ENCODE measurements at places on chromosomes 7 and 10.

DNA sequence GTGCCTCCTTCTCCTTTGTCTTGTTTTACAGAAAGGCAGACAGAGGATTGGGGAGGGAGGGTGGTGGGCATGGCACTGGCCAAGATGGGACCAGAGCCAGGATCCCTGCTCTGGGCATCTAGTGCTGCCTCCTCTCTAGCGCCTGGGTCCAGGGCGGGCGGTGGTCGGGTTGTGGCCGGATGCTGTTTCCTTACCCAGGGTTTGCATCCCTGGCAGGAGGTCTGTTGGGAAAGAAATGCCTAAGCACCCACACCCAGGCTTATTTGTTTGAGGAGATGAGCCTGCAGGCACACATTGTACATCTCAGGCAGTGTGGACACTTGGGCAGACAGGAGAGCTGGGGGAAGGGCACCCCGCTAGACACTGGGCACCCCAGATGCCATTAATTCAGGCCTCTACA lies 102.3 kb upstream of the PCBD1 start:
- DNase-seq = no peak

- no peak for DNase-seq
Observed at GRCh38 chr7:148156233-148156632, 434.3 kb upstream of the C7orf33 start.

GRCh38 chr7:75867390-75867717 lies 11.5 kb upstream of the RHBDD2 start:
- no peak for DNase-seq

GRCh38 chr10:79081353-79082034 lies 12.7 kb downstream of the ZMIZ1 start:
- no peak for DNase-seq

DNA sequence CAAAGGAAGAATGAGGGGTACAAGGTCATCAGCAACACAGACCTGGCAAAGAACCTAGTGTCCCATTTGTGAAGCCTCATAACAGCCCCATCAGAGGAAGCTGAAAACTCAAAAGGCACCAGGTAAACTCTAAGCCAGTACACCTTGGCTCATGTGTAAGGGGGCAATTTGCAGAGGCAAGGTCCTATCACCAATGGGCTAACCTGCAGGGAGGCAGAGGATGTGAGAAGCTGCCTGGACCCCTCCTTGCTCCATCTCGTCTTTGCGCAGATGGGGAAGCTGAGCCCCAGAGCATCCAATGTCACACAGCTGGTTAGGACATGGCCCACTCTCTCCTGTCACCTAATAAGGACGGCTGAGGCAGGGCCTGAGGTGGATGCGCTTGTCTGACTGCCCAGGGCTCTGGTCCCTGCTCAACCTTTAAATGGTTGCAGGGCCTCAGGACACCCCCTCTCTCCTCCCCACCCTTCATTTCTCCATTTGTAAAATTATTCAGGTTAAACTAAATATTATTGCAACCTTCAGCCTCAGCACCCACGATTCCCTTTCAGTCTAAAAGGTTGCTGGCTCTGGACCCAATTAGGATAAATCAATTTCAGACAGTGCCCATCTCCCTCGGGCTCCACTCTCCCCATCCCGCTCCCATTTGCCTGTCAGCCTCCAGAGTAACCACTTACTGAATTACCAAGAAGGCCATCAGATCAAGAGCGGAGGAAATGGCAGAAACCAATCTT lies 135.3 kb downstream of the OAT start:
- DNase-seq = no peak

GRCh38 chr10:26048756-26049155 lies 114.7 kb downstream of the MYO3A start:
- DNase-seq = no peak

DNA sequence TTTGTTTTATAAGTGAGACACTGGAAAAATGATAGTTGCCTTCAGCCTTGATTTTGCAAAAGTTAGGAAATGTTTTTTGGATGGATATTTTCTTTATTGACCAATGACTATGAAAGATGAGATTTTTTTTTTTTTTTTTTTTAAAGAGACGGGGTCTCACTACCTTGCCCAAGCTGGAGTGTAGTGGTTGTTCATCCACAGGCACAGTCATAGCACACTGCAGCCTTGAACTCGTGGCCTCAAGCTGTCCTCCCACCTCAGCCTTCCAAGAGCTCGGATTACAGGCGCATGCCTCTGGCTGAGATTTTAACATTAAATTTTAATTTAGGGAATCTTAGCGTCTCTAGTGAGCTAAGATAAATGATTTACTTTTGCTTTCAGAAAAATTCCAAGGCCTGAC lies 66.2 kb downstream of the LOXL4 start:
- no peak for DNase-seq

GRCh38 chr10:32109603-32110002 lies 53.4 kb upstream of the KIF5B start:
- DNase-seq = no peak

GRCh38 chr7:33509206-33509605 lies 379.8 kb downstream of the BBS9 start:
- no peak for DNase-seq

DNA sequence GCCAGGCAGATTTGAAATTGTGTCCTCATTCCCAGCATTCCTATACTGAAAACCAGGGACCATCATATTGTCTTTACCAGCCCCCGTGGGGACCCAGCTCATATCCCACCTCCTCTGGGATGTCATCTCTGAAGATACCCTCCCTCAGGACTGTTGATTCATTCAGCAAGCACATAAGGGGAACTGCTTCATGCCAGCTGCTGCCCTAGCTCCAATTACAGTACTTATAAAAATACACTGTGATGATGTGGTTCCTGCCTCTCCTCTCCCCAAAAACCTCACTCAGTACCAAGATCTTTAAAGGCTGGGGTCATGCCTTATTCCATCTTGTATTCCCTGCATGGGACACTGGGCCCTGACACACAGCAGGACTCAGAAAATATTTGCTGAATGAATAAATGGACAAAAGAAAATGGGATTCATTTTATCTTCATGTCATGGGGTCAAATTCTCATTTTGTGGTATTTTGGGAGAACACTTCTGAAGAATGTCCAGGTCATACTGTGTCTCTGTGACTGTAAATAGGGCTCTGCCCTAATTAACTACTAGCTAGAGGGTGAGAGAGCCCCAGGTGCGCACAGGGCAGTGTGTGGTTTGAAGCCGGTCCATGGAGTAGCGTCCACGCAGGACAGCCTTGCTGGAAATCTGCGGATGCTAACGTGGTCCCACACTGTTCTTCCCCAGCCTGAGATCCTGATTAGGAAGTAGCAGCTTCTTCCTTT lies 29.0 kb upstream of the DAGLB start:
- DNase-seq = no peak

DNA sequence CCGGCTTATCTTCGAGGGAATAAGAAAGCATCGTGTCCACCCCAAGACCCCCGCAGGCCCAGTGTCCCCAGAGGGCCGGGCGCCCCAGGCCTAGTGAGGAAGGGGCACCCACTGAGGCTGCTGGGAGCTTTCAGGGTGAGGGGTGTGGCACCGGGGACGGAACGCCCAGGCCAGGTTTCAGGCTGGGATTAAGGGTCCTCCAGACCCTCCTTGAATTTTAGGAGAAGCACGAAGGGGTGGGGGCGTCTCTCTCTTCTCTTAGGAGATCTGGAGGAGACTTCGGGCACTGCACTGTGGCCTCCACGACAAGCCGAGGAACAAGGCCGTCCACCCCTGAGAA lies 96.8 kb downstream of the PDGFA start:
- DNase-seq = no peak

- DNase-seq = no peak
Observed at GRCh38 chr7:17054206-17054605, 172.4 kb upstream of the AGR3 start.

GRCh38 chr7:5599543-5600200 lies 176.0 kb upstream of the TNRC18 start:
- DNase-seq = no peak

DNA sequence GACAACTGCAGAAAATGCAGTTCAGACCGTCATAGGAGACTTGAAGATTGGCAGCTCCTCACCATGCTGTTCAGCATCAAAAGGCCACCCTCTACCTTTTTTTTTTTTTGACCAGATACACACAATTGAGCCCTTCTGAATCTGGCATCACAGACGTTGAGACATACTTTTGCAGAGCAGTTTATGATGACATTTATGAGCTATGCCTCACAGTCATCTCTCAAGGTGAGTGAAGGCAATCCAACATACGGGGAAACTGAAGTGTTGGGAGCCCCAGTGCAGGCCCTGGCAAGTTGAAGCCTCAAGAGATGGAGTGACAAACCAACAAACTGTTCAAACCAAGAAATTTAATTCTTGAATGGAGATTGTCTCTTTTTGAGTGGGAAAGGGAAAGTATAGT lies 83.6 kb upstream of the DLX6 start:
- DNase-seq = no peak

DNA sequence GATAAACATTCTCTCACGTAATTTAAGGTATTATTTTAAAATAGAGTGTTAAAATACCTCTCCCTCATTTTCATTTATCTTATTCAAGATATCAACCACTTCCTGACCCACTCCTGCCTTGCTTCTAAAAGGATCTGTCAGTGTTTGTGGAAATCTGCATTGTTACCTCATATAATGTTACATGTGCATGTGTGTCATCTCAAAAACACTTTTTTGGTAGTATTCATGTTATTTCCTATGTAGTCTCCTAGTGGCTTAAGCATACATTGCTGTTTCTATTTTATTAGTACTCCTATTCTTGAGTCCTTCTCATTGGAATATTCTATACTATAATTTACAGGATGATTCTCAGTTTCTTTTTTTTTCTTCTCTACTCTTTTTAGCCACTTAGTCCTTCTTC lies 1360.7 kb upstream of the CELF2 start:
- DNase-seq = no peak

DNA sequence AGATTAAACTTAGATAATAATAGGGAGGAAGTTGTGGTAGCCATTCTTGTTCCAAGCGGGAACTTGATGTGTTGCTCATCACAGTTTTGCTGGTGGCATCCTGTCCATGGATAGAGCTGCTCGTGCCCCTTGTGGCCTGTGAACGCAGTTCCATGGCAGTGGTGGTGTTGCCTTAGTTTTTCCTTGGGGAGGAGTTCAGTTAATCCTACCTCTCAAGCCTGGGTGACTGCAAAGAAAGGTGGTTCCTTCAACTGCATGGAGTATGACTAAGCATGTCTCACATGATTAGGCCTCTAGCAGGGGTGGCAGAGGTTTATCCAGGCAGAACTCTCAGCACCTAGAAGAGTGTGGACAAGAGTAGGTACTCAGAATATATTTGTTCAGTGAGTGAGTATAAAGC lies 99.7 kb downstream of the MAPK8 start:
- no peak for DNase-seq

DNA sequence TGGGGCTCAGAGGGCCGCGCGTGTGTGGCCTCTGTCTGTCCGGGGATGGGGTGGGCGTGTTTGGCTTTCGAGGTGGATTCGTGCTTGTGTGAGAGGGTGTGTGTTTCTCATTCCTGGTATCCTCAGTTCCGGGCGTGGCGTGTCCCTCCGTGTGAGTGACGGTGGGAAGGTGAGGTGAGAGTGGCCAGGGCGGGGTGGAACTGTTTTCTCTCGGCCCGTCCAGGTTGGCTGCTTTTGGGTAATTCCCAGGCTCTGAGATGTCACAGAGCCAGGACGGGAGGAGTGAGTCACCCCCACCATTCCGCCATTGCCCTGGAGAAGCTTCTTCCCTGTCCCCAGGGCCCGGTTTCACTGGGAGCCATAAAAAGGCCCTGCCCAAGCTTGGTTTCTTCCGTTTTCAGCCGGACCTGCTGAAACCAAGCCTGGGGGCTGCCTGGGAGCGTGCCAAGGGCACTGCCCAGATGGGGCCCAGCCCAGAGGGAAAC lies 21.3 kb upstream of the CLDN4 start:
- no peak for DNase-seq

GRCh38 chr10:126242397-126243260 lies 145.6 kb downstream of the ADAM12 start:
- DNase-seq = no peak

DNA sequence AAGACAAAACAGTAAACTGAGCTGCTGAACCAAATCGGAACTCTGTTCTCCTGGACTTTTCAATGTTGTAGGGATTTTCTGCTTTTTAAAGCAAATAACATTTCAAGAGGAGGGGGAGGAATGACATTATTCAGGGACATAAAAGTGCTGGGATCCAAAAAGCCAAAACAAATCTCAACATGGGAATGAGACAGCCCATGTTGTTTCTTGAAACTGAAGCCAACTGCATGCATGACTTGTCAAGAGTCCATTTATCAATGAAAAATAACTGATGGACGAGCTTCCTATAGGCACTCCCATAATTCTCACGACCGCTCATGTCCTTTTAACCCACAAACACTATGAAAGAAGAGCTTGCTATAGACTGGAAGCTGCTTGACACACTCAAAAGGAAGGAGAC lies 27.8 kb downstream of the FAM53B start:
- DNase-seq = no peak

DNA sequence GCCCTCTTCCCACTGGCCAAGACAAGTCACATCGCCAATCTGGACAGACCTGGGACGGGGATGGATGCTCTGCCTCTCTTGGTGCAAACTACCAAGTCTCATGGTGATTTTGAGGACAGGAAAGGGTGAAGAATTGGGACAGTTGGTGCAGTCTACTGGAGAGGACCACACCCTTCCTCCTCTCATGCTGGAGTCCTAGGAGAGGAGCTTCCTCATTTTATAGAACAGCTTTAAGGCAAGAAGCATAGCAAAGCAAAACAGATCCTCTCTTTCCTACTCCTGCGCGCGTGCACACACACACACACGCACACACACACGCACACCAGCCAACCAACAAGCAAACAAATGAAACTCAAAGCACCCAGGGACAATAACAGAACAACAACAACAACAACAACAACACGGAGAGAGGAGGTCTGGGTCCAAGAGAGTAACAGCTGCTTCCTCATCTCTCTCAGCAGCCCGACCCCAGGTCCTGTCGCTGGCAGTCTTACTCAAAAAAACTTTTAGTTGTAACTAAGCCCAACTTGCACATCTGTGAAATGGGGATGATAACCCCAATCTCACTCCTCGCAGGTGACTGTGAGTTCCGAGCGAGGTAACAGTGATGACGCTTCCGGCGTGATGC lies 83.4 kb downstream of the TMEM178B start:
- DNase-seq = no peak

GRCh38 chr10:88820748-88821401 lies 18.3 kb downstream of the LIPM start:
- DNase-seq = no peak

GRCh38 chr10:125144693-125145623 lies 15.4 kb downstream of the CTBP2 start:
- no peak for DNase-seq

GRCh38 chr7:23654508-23654907 lies 25.5 kb upstream of the FAM221A start:
- no peak for DNase-seq
